ENCODE measurements at places on chromosomes 7 and 10. TPM values are rescaled to one million over a fixed set of nuclear protein-coding genes. Genes with fewer than 3 reads are reported as not detected.

SPDYE8 gene
- 0.33 TPM for total RNA-seq

GRCh38 chr7:105454095-105454747, 65.5 kb upstream of the SRPK2 start:
- ATAC-seq = no peak

DNA sequence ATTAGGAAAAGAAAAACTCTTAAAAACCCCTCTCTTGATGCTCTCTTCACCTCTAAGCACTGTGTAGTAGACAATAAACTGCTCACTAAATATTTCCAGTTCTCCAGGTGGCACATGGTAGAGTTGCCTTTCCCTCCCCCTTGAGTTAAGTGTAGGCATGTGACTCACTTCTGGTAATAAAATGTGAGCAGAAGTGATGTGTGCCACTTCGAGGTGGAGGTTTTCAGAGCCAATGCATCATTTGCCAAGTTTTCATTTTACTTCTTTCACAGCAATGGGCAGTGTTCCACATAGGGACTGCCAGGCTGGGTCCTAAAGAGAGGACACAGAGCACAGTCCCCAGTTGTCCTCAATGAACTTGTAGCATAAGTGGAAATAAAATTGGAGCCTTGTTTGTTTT, 131.6 kb upstream of the NPY start:
- ATAC-seq = no peak

DNA sequence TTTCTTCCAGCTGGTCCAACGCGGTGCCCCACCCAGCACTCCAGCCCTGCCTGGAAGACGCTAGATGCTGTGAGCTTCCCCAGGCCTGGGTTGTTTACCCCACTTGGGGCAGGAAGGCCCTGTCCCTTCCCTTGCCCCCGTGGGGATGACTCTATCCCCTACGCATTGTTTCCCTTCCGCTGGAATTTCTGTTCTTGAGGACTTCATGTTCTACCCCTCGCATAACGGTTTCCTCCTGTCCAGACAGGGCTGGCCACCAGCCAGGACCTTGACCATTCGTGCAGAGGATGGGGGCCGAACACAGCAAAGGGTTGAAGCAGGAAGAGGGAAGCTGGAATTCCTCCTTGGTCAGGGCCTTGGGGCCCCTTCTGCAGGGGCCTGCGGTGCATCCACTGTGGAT, 14.7 kb upstream of the SERPINE1 start:
- ATAC-seq = no peak

- peak; percentile 92 for ATAC-seq
Observed at GRCh38 chr10:132065491-132066105, at the start of gene JAKMIP3. JAKMIP3 (plus strand) TSS chr10:132065946; CDS start chr10:132104809, 38,863 bp downstream.

DNA sequence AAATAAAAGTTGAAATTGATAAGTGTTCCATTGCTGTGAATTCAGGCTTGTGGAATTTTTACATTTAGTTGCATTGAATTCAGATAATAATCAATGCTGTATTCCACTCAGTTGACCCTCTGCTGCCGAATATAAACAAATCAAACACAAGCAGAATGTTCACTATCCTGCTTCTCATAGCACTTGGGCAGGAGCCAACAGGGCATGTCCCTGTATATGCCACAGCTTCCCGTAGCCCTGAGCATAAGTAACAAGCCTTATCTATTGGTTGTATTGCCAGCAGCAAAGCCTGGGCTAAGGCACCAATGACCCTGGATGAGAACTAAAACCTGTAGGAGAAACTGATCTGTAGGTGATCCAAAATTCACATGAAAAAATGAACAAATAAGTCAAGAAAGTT, 145.9 kb downstream of the ARHGAP12 start:
- no peak for ATAC-seq

DNA sequence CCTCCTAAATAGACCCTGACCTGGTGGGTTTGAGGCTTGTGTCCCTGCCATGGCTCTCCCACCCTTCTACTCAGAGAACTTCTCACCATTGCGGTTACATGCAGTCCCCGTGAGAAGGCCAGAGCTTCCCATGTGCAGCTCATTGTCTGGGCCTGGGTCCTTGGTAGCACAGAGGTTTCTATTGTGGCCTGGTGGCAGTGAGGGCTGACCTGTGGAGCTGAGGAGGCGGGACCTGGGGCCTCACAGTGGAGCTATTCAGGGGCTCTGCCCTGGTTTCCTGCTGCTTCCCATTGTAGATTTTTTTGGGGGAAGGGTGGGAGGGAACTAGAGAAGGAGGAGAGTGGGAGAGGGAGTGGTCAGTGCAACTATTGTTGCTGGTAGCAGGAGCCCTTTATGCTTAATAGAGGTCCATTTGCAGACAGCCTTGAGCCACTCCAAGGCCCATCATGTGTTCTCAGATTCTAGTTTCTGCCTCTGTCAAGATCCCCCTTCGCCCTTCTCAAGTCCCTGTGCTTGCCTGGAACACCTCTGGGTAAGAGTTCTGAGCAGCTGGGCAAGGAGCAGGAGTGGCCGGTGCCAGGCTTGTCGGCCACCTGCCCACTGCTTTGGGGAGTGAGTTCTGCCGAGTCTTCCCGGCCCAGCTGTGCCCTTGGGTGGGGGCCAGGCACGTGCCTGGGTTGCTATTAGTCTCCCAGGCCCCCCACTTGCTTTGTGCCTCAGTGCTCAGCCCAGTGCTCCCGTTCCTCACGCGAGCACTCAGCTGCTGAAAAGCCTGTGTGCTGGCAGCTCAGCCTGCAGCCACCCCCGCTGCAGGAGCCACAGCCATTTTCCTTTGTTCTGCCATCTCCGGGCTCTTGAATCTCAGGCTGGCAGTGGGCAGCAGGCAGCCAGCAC, 10.7 kb downstream of the TSPAN14 start:
- ATAC-seq = peak; percentile 73
